Suppressor macrophage treated with lipopolysaccharide for 1 hour (primary cell): ENCODE measurements at places on chromosomes 6 and 20.

GRCh38 chr20:51800872-51801121, 1.5 kb downstream of the SALL4 start:
- DNase-seq = peak; percentile 46

- DNase-seq = no peak
Observed at GRCh38 chr6:160419488-160419887, 71.3 kb downstream of the SLC22A3 start.

DNA sequence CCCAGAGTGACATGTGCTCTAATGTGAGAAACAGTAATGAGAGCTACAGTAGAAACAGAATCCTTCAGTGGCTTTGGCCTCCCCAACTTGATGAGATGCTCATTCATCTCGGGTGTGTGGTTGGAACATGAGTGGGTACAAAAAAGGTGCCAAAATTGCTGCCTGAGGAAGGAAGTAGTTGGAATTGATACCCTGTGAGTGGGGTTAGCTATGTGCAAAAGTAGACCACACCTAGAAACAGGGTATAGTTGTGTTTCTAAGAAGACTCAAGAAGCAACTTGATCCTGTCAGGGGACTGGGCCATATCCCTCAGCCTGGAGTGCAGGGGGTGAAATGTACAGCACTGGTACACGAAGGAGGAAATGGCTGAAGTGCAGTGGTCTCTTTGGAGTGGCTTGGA, 206.4 kb upstream of the SUPT3H start:
- no peak for DNase-seq

GRCh38 chr6:157908369-157909281, 73.0 kb upstream of the SYNJ2 start:
- no peak for DNase-seq

GRCh38 chr6:105482921-105483320, 80.0 kb upstream of the PREP start:
- no peak for DNase-seq

DNA sequence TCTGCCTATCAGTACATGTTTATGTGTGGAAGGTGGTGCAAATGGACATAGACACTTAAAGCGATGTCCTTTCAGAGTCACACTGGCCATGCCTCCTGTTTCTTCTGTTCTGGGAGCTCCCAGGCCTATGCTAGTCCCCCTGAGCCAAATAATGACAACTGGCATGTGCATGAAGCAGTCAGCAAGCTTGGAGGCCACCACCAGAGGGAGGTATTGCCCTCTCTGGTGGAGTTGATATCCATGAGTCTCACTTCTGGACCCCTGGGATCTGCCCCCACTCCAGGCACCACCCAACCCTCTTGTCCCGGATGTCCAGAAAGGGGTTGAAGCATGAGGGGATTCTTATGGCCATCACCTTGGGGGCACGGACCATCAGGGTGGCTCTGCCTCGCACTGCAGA, 172.2 kb downstream of the AIG1 start:
- peak; percentile 59 for DNase-seq

DNA sequence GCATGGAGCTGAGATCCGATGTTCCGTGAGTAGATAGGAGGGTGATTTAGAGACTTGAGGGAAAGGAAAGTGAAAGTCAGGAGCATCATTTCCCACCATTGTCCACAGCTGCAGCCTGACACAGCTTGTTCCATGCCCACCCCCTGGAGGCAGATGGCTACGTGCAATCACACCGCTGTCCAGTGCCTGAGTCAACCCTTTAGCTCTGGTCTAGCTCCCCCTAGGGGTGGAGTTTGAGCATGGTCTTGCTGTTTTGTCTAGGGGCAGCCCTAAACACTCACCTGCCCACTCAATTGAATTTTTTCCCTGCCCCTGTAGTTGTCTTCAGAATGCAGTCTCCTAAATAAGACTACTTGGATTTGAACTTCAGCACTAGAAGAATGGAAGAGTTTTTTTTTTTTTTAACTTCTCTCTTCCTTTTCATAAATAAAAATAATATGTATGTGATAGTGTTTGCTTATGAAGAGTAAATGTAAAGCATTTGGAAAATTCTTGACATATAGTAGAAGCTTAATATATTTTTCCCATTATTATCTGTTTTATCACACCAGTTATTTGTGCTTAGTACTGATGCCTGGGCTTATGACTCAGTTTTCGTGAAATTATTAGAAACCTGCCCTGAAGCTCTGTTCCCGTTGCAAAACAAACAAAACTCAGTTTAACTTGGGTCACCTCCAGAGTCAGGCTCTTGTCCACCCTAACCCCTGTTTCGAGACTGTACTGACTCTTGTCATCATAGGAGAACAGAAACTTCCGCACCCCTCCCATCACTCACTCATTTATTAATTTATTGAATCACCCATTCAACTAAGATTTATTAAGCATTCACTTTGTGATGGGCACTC, 814.8 kb downstream of the MAFB start:
- DNase-seq = peak; percentile 82

GRCh38 chr6:110412360-110412759, 3.0 kb downstream of the DDO start:
- DNase-seq = no peak

DNA sequence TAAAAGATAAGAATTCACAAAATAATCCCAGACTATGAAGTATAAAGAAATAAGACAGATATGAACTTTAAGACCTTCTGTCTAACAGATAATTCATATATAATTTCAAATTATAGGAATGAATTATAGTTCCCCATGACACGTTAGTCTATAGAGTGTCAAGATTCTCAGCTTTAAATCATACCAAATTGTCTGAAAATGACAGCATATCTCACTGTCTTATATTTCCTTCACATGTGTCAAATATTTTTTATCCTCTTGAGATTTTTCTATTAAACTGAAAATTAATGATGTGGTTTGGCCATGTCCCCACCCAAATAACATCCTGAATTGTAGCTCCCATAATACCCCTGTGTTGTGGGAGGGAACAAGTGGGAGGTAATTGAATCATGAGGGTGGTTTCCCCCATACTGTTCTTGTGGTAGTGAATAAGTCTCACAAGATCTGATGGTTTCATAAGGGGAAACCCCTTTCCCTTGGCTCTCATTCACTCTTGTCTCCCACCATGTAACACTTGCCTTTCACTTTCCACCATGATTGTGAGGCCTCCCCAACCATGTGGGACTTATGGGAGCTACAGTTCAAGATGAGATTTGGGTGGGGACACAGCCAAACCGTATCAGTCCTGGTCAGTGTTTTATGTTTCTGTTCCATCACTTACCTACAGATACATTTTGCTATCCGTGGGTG, 825.3 kb upstream of the GJE1 start:
- DNase-seq = peak; percentile 30

- no peak for DNase-seq
Observed at GRCh38 chr6:148438632-148439031, 96.0 kb downstream of the SASH1 start.

DNA sequence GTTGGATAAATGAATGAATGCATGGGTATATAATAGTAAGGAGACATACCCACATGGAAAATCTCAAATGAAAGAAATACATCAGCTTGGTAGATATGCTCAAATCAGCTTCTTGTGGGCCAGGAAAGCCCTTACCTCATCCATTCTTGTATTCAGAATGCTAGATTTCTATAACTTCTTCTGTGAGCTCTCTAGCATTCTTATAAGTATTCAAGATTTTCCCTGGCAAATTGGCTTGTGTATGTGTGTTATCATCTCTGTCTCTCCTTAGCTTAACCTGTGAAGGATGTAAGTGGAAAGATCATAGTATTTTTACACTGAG, 100.8 kb downstream of the OR2B2 start:
- DNase-seq = no peak

DNA sequence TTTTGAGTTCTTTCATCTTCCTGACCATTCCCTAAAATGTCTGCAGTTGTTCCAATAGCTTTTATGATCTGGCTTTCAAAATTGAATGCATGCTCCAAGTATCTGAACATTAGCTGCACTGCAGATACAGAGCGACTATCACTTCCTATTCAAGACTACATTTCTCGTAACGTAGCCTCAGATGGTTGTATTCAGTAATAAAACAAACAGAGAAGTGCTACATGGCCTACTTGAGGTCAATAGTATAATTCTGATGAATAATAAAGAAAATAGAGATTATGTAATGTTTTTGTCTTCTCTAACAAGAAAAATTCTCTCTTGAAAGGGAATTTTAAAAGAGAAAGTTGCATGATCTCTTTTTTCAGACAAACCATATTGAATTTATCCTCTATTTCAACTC, 333.9 kb upstream of the IRAK1BP1 start:
- no peak for DNase-seq

DNA sequence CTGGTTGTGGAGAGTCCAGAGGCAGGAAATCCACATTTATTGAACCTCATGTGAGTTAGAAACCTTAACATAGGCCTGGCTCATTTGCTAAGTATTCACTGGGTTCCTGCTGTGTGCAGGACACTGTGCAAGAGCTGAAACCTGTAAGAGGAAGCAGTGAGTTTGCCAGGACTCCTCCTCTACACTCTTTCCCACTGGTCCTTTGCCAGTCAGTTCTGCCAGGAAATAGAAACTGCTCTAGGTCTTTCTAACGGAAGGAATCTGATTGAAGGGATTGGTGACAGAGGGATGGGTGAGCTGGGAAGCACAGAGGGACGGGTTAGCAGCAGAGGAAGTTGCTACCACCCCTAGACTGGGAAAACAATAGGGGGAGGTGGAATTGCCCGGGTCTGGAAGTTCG, 234.2 kb upstream of the ECI2 start:
- peak; percentile 42 for DNase-seq

DNA sequence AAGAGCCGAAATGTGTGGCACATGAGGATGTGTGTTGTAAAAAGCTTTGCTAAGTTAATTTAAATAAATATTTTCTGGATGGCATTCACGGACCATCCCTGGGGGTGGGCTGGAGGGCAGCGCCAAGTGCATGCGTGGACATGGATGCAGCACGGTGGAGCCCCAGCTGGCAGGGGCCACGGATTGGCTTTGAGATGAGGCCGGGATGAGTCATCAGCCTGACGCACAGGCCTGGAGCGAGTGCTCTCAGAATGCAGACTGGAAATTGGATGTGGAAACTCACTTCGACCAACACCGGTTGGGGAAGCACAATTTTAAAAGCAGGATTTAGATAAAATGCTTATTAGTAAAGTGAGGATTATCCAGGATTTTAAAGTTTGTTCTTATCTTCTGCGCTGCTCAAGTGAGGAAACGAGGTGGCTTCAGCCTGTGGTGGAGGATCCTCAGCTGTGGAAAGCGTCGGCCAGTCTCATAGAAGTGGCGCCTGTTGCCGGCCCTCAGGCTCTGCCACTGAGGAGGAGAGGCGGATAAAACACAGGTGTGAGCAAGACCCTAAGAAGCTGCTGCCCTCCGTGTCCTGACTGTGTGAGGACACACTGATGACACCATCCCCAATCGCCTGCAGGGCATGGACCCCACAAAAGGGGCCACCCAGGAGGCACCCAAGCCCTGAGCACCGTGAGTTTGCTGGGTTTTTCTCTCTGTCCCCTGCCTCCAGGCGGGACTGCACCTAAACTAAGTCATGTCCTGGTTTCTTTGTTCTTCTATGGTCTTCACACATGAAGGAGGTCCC, 279.7 kb downstream of the CDH4 start:
- no peak for DNase-seq

DNA sequence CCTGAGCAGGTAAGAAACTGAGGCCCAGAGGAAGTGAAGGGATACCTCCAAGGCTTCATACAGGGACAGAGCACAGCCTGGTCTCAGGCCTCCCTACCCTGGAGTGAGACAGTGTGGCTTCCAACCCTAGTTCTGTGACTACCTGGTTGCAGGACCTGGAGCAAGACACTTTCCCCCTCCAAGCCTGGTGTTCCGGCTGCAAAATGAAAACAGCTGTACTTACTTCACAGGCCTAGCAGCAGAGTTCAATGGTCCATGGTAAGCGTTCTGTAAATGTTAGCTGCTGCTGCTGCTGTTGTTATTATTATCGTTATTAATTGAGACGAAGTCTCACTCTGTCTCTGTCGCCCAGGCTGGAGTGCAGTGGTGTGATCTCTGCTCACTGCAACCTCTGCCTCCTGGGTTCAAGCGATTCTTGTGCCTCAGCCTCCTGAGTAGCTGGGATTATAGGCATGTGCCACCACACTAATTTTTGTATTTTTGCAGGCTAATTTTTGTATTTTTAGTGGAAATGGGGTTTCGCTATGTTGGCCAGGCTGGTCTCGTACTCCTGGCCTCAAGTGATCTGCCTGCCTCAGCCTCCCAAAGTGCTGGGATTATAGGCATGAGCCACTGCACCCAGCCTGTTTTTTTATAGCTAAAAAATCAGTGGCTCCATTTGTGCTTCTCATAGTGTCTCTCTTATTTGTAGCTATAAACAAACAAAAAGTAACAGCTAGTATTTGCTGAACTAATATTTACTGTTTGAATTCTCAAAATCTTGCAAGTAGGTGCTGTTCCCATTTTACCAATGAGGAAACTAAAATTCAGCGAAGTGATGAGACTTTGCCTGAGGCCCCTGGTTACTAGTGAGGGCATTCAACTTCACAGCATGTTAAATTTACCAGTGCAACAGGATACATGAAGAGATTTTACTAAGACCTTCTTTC, 41.9 kb downstream of the COX4I2 start:
- no peak for DNase-seq

GRCh38 chr20:38165089-38165965, at the start of gene TGM2:
TGM2 (minus strand) TSS chr20:38165270; CDS start chr20:38165198, 72 bp downstream.
- peak; percentile 97 for DNase-seq

DNA sequence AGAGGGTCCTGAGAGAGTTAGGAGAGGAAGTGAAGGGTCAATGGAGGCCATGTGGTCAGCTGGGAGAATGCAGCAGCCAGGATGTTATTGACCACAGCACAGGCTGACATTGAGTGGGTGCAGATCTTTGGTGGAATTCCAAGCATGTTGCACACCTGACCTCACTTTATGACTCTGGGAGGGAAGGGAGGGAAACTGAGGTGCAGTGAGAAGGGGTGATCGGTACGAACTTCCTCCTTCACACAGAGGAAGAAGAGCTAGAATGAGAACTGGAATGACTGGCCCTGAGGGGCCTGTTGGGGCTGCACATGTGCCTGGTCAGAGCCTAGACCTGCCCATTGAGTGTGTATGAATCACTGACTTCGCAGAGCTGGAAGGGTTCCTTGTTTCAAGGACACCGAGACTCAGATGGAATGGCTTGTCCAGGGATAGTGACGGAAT, 9.8 kb downstream of the FAM83D start:
- no peak for DNase-seq

- no peak for DNase-seq
Observed at GRCh38 chr6:26149240-26149639, 62.0 kb downstream of the HFE start.

- DNase-seq = peak; percentile 36
Observed at GRCh38 chr6:37168163-37168758, 1.7 kb upstream of the PIM1 start.

- DNase-seq = no peak
Observed at GRCh38 chr6:56690519-56691285, 48.0 kb upstream of the DST start.

GRCh38 chr20:51190783-51191180, 167.9 kb upstream of the KCNG1 start:
- DNase-seq = no peak

DNA sequence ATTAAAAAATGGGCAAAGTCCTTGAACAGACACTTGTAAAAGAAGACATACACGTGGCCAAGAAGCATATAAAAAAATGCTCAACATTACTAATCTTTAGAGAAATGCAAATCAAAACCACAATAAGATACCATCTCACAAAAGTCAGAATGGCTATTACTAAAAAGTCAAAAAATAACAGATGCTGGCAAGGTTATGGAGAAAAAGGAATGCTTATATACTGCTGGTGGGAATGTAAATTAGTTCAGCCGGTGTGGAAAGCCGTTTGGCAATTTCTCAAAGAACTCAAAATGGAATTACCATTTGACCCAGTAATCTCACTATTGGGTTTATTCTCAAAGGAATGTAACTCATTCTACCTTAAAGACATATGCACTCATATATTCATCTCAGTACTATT, 166.6 kb downstream of the KHDC1L start:
- DNase-seq = no peak
